ENCODE measurements at places on chromosomes 5 and 9.

DNA sequence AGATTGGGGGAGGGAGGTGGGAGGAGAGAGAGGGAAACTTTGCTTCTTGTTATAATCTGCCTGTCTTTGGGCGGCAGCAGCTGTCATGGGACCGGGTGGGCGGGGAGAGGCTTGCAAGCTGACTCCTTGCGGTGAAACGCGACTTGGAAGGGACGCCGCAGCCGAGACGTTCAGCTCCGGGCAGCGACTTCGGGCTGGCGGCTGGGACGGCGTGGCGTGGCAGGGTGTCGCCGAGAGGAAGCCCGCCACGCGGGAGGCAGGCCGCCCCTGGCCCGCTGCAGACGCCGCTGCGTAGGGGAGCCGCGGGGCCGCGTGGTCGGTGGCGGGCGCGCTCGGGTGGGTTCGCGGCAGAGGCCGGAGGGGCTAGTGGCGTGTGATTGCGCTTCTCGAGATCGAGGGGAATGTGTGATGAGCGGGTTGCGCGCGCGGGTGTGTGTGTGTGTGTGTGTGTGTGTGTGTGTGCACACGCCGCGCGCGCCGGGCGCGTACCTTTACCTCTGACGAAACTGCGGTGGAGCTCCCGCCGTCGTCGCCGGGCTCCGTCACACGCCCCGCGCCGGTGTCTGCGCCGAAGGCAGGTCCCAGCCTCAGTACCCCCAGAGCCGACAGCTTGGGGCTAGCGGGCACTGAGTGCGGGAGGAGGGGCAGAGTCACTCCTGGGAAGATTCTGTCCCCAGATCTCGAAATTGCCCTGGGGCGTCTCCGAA, 1.7 kb downstream of the PPARGC1B start:
- DNase-seq: peak; percentile 81

GRCh38 chr9:13832446-13832845, 481.5 kb downstream of the NFIB start:
- DNase-seq: no peak

DNA sequence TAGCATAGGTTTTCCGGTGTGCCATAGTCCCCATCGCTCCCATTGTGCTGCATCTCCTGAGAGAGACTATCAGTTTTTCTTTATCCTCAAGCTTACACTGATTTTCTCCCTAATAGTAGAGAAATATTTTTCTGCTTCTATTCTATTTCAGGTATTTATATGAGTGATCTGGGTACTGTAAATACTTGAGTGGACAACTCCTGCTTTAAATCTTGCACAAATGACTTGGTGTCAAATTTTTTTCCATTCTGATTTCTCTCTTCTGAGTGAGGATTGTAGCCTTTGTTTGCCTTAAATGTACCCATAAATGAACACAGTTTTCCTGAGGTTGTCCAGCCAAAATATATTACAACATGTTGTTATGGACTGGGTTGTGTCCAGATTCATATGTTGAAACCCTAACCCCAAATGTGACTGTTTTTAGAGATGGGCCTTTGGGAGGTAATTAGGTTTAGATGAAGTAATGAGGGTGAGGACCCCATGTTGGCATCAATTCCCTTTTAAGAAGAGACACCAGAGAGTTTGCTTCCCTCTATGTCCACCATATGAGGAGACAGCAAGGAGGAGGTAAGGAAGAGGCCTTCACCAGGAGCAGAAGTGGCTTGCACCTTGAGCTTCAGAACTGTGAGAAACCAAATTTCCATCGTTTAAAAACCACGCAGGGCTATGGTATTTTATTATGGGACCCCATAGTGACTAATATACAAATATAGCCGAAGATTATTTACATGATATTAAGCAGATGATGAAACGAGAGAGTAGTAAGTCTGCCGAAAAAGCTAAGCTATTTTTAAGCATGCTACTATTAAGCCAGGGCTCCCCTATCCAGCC, 336.4 kb upstream of the MPDZ start:
- DNase-seq: no peak

- DNase-seq: no peak
These were observed 352.7 kb downstream of the LRRC70 start for GRCh38 chr5:62931153-62931950.

- no peak for DNase-seq
These were observed 106.8 kb upstream of the FCN2 start for GRCh38 chr9:134773842-134774241.

DNA sequence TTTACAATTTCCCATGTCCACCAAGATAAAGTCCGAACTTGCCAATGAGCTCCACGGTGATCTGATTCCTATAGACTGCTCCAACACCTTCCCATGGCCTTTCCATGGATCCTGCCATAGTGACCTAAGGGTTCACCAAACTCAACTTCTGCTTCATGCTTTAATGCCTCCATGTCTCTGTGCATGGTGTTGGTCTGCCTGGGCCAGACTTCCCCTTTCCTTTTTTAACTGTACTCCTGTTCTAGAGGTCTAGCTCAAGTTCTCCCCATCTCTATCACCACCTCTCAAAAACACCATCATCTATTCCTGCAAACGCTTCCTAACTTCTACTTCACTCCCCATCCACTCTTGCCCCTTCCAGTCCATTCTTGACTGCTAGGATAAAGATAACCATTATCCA, 14.8 kb upstream of the SMARCA2 start:
- DNase-seq: no peak

- DNase-seq: no peak
These were observed 30.1 kb upstream of the CFAP157 start for GRCh38 chr9:127676638-127677037.

DNA sequence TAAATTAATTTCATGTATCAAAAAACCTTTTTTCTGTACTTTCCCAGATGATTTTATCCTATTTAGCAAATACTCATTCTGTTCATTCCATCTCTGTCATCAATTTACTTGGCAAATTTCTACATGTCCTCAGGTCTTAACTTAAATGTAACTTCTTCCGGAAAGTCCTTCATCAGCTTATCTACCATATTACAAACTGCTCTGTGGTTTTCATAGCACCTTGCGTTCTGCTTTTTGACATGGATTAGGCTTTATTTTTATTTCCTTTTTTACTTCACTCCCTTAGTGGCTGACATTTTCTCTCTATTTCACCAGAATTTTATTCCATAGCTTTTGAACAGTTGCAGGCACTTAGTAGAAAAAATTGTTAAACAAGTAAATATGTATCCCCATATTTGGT, 1040.8 kb downstream of the TAF11L14 start:
- no peak for DNase-seq

DNA sequence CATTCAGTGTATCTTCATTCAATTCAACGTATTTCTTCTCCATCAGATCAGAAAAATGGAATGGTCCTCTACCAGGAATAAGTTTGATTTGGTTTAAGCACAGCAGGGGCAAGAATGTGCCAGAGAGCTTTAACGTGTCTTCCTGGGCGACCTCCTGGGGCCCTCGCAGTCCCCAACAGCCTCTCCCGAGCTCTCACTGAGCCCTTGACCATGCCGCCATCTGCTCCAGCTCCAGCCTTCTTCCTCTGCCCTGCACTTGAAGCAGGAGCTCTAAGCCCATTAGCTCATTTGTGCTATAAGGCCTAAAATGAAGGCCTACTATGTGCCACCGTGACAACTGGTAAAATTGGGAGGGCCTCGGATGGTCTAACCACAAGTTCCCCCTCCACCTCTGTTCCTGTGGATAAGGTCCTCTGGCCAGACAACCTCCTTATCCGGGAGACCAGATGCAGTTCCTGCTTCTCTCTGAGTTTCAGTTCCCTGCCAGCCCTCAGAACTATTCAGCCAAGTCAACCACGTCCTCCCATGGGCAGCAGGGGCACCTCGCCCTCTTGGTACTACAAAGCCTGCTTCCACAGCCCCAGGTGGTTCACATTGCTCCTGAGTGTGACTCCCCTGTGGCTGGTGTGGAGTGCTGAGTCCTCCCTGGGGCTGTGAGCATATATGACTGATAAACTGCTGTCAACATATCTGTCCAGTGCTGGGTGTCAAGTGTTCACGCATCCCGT, 35.8 kb downstream of the C5orf15 start:
- no peak for DNase-seq

DNA sequence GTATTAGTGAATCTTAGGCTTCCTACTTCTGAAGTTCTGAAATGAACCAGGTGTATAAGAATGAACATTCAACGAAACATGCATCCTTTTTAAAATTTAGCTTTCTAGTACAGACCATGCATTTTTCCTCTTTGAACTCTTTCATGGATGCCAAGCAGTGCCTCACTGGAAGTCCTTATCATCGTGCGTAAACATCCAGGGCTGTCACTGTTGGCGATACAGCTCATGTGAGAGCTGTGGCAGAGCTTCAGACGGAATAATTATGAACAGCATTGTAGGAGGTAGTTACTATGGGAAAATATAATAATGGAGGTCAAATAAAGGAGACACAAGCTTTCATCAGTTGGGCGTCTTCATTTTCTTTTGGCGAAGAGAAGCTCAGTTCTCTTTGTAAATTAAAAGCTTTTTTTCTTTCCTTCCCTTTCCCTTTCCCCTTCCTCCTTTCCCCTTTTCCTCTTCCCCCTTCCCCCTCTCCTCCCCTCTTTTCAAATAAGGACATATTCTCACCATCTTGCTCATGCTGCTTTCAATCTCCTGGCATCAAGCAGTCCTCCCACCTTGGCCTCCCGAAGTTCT, 167.3 kb downstream of the KDM4C start:
- DNase-seq: no peak

All from breast epithelium (tissue), 4 donors.